Heart right ventricle (tissue), 16 donors: ENCODE measurements at places on chromosomes 11 and 22. TPM values are rescaled to one million over a fixed set of nuclear protein-coding genes. Genes with fewer than 3 reads are reported as not detected.
A peak's percentile ranks its signal among the peaks of the same experiment; 100 is the strongest.

The UPK3A gene
- not detected for total RNA-seq

The RFPL2 gene
- total RNA-seq: not detected

The GTSE1 gene
- total RNA-seq: 0.30 TPM

The MPST gene
- 30.0 TPM for total RNA-seq

The MRGPRE gene
- total RNA-seq: 0.51 TPM

DNA sequence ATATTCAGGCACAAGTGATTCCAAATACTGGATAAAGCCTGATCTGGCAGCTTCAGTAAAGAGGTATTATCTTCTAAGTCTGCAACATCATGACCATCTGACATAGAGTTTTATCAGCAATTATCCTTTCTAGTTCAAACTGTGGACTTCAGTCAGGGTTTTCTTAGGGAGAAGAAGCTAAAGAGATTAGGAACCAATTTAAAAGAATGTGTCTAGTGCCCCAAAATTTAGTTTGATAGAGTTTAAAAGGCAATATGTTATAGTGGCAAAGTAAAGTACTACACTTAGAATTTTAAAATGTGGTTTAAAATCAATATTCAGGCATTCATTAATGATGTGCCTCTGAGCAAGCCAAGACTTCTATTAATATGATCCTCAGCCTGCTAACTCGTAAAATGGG is 5.4 kb downstream of the PAK1 start:
- DNase-seq: no peak

GRCh38 chr11:81222491-81222890 is 1511.2 kb downstream of the FAM181B start:
- no peak for DNase-seq

GRCh38 chr11:100671471-100671870 is 15.6 kb upstream of the ARHGAP42 start:
- no peak for DNase-seq

DNA sequence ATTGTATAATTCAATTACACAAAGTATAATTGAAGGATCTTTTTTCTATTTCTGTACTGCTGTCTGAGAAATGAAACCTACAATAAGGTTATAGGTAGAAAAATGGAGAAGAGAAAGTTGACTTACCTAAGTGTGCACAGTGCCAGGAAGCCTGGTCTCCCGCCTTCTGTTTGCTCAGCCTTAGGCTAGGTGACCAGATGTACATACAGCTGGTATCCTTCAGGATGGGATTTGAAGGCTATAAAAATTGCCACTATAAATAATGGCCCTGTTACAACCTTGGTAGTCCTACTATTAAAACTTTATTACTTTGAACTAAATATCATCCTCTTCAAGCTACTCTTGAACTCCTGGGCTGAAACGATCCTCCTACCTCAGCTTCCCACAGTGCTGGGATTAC is 19.7 kb downstream of the OR51E2 start:
- DNase-seq: no peak

GRCh38 chr11:8719211-8719649 is 36.6 kb downstream of the RPL27A start:
- peak; percentile 42 for DNase-seq

- no peak for DNase-seq
Measured at GRCh38 chr11:12388173-12388572, 10.8 kb downstream of the PARVA start.

- no peak for DNase-seq
Measured at GRCh38 chr22:48096411-48096810, 1334.0 kb downstream of the TBC1D22A start.

GRCh38 chr11:31825838-31826484 is 14.8 kb upstream of the PAX6 start:
- DNase-seq: no peak

DNA sequence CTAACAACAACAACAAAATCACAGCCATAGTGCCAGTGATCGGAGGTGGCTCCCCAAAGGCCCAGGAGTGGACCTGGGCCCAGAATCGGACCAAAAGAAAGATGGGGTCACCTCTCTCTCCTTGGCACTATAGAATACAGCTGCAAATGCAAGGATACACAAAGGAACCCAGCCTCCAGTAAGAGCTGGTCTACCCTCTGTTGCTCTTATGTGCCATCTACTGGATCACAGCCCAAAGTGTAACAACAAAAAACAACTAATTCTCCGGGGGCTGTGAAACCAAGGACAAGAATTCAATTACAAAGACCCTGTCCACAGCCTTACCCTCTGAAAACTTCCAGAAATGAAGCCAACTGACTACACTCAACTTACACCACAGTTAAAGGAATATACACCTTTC is 21.6 kb downstream of the OR8G5 start:
- no peak for DNase-seq

- no peak for DNase-seq
Measured at GRCh38 chr11:113179181-113179704, 135.1 kb upstream of the TTC12 start.

DNA sequence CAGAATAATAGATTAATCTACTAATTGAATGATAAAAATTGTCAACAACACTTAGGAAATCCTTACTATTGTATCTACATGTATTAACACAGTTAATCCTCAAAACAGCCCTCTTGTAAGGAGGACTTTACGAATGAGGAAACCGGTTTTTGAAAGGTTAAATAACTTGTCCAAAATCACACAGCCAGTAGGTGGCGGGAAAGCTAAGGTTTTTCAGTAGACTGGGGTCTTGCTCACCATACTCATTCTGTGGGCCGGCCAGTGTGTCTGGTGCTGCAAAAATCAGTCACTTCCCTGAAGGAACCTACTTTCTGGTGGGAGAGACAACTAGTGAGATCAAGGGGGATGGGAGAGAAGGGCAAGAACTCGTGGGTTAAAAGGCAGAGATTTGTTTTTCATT is 3.8 kb downstream of the DCPS start:
- DNase-seq: no peak

DNA sequence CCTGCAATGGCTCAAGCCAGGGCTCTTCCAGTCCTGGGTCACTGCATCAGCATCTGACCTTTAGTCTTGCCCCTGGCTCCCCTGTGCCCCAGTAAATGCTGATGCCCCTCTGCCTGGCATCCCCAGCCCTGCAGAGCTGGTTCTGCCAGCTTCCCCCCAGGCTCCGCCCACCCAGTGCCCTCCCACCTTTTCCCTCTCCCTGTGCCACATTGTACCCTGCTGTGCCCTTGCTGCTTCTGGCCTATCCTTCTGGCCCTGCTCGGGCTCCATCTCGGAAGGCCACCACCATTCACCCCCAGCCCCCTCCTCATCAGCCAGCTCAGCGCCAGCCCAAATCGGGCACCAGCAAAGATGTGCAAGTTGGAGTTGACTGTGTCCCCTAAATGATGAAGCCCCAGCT is 7.4 kb downstream of the CAPN5 start:
- DNase-seq: no peak

DNA sequence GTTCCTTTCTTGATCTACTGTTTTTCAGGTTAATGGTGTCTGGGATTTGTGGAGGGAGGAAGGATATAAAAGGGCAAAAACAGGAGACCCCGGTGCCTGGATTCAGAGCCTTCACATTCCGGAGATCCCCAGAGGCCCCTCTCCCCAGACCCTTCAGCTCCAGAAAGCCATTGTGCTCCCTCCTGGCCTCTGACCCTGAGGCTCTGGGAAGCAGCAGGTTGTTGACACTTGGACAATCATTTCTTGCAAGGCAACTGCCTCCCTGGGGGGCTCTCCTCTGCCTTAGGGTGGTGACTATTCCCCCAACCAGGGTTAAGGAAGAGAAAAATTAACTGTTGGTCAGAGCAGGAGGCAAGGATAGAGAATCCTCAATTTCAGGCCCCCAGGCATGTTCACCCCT is 86.9 kb upstream of the NNMT start:
- no peak for DNase-seq
